ENCODE measurements at places on chromosomes 4 and X.
A peak's percentile ranks its signal among the peaks of the same experiment; 100 is the strongest.

GRCh38 chrX:15465347-15465746, 27.8 kb downstream of the PIR start:
- DNase-seq: no peak

- no peak for DNase-seq
These were observed 1.2 kb upstream of the FSTL5 start for GRCh38 chr4:162164906-162165510.

DNA sequence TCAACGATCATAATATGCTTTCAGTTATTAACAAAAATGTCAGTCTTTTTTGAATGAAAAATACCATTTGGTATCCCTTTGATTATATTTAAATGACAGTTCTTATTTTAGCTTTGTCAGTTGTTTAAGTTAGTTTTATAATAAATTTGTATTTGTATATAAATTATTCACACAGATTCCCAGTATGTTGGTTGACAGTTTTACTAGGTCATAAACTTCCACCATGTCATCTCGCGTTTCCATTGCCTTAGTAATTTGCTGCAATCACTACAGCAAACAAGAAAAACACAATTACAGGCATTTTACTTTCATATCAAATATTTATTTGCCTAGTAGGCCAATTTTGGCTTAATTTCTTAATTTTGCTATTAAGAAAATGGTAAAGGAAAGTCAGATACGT, 109.6 kb upstream of the ANK2 start:
- DNase-seq: no peak

GRCh38 chr4:180828455-180829018, 1414.7 kb upstream of the TENM3 start:
- DNase-seq: no peak

GRCh38 chrX:149453906-149454822, 50.9 kb downstream of the IDS start:
- DNase-seq: no peak

DNA sequence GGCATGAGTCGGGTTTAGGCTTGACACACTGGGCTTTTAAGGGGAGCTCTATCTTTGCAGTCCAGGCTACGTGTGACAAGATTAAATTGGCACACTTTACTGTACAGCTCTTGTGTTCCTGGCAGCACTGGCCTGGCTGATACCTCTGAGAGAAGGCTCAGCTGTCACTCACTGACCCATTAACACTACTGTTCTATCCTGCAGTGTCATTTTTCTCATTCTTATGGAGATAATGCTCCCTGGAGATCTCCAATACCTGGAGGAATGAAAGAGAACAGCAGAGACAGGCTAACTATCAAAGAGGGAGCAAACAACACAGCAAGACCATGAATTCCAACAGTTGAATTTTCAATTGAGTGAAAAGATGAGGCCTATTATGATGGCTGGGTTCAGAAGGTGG, 1.7 kb upstream of the PDHA2 start:
- DNase-seq: no peak

GRCh38 chr4:124803026-124803425, 90.5 kb upstream of the ANKRD50 start:
- no peak for DNase-seq

GRCh38 chr4:55469979-55470378, 74.2 kb downstream of the TMEM165 start:
- DNase-seq: no peak

GRCh38 chrX:55624403-55624802, 1.2 kb downstream of the FOXR2 start:
- no peak for DNase-seq

GRCh38 chr4:80071604-80072227, 1.3 kb downstream of the ANTXR2 start:
- DNase-seq: no peak

DNA sequence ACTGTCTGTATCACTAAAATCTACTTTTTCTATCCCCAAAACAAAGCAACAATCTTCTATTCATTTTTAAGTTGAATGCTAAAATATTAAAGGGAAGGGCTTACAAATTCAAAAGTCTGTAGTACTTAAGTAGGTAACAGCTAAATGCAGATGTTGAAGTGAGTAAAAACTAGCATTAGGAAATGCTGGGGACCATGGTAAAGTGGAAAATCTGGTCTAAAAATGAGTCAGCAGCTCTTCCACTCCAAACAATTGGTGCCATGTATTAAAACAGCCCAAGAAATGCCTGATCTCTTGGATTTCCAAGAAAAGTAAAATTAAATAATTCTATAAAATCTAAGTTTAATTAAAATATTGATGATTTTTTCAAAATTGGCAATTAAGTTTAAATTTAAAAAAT, 73.3 kb upstream of the PPP3CA start:
- no peak for DNase-seq

DNA sequence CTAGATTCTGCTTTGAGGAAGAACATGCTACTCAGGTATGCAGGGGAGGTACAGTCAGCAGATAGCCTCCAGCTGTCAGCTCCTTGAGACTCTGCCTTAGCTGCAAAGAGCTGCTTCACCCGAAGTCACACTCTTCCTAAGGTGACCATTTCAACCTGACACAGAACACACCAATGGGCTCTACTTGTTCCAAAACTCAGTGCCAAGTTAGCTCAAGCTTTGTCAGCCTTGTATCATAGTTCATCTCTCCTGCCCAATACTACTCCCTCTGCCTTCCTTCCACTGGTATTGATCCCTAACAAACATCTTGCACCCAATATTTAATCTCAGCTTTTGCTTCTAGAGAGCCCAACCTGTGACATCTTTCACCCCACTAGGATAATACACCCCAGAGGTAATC, 7.8 kb upstream of the SMARCA1 start:
- no peak for DNase-seq

- DNase-seq: no peak
These were observed 83.1 kb upstream of the SPIN4 start for GRCh38 chrX:63434206-63434605.

DNA sequence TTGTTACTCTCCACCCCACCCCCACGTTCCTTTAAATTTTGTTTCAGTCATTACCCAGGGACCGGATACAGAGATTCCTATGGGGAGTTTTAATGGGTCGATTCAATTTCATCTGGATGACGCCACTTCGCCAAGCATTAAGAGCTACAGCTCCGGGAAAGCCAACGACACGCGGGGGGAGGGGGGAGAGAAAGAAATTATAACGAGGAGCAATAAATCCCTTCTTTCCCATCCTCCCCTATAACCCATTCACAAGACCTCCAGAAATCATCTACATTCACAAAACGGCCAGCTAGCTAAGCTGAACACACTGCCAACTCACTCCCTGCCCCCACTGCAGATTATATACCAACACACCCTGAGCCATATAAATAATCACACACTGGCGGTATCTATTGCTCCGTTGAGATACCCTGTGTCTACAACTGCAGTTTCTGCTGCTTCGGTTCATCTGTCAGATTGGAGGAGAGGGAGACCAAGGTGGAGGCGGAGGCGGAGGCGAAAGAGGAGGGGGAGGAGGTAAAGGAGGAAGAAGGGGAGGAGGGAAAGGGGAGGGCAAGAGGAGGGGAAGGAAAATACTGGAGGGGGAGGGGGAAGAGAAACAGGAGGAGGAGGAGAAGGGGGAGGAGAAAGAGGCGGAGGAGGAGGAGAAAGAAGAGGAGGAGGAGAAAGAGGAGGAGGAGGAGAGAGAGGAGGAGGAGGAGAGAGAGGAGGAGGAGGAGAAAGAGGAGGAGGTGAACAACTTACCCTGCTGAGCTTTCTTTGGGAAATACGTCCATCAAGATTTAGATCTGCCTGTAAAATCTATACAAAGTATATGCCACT, 113.9 kb upstream of the VAMP7 start:
- peak; percentile 2 for DNase-seq

GRCh38 chr4:102454981-102455685, 46.0 kb upstream of the NFKB1 start:
- no peak for DNase-seq

GRCh38 chr4:129839687-129840086, 743.7 kb downstream of the C4orf33 start:
- no peak for DNase-seq

GRCh38 chrX:110277609-110278008, 40.3 kb downstream of the AMMECR1 start:
- DNase-seq: no peak

DNA sequence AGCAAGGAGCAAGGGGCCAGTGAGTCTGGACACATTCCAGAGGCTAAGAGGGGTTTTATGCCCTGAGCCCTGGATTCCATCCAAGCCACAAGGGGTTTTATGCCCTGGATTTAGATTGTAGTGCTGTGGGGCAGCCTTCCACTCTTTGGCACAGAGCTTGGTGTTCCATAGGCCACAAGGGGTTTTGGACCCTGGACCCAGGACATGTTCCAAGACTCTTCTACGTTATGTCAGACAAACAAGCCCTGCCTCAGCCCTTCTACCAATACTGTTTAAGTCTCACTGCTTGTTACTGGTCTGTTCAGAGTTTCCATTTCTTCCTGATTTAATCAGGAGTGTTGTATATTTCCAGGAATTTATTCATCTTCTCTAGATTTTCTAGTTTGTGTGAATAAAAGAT, 12.8 kb upstream of the SCARB2 start:
- DNase-seq: no peak

DNA sequence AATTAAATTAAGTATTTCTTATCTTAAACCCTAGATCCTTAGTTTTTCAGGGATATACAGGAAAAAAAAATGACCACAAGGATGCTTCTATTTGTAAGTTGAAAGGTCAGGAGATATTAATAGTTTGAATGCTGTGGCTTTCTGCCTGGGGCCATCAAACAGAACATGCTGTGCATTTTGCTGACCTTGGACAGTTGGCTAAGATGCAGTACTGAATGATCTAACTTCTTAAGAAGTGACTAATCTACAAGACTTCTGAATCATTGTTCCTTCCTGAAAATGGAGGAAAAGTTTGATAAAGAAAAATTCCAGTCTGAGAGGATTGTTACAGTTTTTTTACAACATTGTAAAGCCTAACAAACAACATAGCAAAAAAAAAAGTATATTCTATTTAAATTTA, 237.8 kb upstream of the JADE1 start:
- DNase-seq: no peak

DNA sequence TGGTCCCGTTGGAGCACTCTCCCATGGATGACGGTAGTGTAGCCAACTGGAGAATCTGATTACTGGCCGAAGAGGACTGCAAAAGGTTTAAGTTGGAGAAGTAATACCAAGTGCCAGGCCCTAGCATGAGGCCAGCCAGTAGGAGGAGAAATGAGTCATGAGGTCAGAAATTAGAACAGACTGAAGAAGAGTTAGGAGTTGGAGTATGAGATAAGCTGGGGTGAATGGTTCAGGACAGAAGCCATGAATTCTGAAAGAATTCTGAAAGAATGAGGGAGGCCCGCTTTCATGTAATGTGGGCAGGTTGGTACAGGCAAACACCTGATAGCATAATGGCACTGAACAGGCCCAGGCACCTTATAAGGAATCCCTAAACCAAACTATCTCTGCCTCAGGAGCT, 18.4 kb upstream of the STK26 start:
- no peak for DNase-seq

GRCh38 chr4:140609548-140610425, 41.0 kb upstream of the UCP1 start:
- DNase-seq: no peak

GRCh38 chr4:169045862-169046584, 36.0 kb upstream of the CBR4 start:
- no peak for DNase-seq

- no peak for DNase-seq
These were observed 32.2 kb downstream of the RNF212 start for GRCh38 chr4:1080961-1081688.
